ENCODE measurements at places on chromosomes 11 and 22. TPM values are rescaled to one million over a fixed set of nuclear protein-coding genes. Genes with fewer than 3 reads are reported as not detected.

DNA sequence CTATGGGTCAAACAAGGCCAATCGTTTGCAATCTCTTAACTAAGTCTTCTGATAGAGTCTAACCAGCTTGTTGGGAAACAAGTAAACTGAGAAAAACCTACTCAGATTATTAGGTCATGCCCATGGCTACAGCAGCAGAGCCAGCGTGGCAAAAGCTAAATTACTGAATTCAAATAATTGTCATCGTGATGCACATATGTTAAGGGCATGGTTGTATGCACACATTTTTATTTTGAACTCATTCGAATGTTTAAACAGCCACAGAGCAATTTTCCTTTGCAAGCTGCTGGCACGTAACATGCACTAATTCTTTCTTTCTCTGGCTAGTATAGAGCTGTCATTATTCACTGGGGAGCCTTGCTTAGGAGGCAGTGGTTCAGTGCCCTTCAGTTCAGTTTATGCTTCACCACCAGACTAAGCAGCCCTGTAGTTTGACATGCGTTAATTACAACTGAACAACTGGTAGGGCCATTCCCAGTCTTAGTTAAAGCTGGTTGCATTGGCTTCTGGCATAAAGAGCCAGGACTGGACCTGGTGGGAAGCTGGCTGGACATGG lies 396.4 kb downstream of the METTL15 start:
- no peaks in the 10 kb centered on the region for H3K4me1 ChIP-seq
- no peak overlapping the region for H3K27ac ChIP-seq
- no peak overlapping the region for H3K4me3 ChIP-seq
- no peaks in the 10 kb centered on the region for H3K36me3 ChIP-seq

DNA sequence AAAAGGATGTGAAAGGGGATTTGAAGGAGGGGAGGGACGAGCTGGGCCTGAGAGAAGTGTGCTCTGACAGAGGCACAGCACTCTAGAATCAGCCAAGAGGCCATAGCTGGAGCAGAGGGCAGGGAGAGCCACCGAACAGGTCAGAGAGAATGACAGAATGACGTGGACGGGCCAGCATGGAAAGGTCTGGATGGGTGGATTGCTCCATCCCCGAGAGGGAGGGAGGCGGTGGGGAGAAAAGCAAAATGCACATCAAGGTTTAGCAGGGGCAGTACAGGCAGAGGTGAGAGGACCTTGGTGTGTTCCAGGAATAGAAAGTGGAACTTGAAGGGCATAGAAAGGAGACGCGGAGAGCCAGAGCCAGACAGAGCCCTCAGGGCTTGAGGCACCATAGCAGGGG lies 6.9 kb downstream of the PMM1 start:
- H3K36me3 ChIP-seq, result peaks cover 69% of the 10 kb centered on the region
- no peaks in the 10 kb centered on the region for H3K27me3 ChIP-seq
- H3K4me3 ChIP-seq, result no peak overlapping the region
- H3K4me1 ChIP-seq, result no peaks in the 10 kb centered on the region
- no peak overlapping the region for H3K27ac ChIP-seq

The MOB2 gene
- 55.0 TPM for polyA plus RNA-seq

The MISFA gene
- polyA plus RNA-seq, result 3.7 TPM

- H3K27ac ChIP-seq, result no peak overlapping the region
- peaks cover 56% of the 10 kb centered on the region for H3K36me3 ChIP-seq
- no peak overlapping the region for H3K4me3 ChIP-seq
- H3K27me3 ChIP-seq, result no peaks in the 10 kb centered on the region
Measured at GRCh38 chr11:46414879-46415278, 23.3 kb upstream of the CHRM4 start.

- no peaks in the 10 kb centered on the region for H3K36me3 ChIP-seq
- DNase-seq, result no peak
- no peaks in the 10 kb centered on the region for H3K27me3 ChIP-seq
- no peak overlapping the region for H3K4me3 ChIP-seq
Measured at GRCh38 chr11:87304412-87304811, 266.7 kb downstream of the TMEM135 start.

DNA sequence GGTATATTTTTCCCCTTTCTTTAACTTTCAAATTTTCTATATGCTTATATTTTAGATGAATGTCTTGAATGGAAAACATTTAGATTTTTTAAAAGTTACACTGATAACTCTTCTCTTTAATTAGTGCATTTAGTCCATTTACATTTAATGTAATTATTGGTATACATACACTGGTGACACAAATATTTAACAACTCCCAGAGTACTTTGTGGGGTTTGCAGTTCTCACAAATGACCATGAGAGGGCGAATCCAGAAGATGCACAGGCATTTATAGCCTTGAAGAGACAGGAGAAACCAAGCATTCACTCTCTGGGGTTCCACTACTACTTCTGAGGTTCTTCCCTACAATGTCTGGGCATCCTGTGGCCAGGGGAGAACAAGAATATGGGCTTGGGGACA lies 125.1 kb downstream of the TIMP3 start:
- no peaks in the 10 kb centered on the region for H3K27me3 ChIP-seq
- H3K27ac ChIP-seq, result no peak overlapping the region
- no peaks in the 10 kb centered on the region for H3K4me1 ChIP-seq
- H3K4me3 ChIP-seq, result no peak overlapping the region
- H3K36me3 ChIP-seq, result no peaks in the 10 kb centered on the region
- no peak for DNase-seq

DNA sequence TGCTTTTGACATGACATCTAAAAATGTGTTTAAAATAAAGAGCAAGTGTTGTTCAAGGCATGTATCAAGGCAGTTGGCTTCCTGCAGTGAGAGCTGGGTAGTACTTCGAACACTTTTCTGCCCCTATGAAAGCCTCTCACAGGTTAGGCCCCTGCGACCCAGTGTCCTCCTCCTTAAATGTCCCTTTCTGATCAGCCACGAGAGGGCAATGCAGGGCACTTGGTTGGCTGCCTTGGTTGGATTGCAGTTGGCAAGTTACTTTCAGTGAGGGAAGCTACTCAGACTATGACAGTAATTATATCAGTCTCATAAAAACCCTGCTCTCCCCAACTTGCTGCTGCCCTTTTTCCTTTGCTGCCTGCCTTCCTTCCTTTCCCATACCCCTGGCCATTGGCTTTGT lies 743.8 kb downstream of the NTM start:
- H3K27me3 ChIP-seq, result no peaks in the 10 kb centered on the region
- no peaks in the 10 kb centered on the region for H3K36me3 ChIP-seq
- no peaks in the 10 kb centered on the region for H3K4me1 ChIP-seq
- H3K4me3 ChIP-seq, result no peak overlapping the region
- DNase-seq, result no peak

DNA sequence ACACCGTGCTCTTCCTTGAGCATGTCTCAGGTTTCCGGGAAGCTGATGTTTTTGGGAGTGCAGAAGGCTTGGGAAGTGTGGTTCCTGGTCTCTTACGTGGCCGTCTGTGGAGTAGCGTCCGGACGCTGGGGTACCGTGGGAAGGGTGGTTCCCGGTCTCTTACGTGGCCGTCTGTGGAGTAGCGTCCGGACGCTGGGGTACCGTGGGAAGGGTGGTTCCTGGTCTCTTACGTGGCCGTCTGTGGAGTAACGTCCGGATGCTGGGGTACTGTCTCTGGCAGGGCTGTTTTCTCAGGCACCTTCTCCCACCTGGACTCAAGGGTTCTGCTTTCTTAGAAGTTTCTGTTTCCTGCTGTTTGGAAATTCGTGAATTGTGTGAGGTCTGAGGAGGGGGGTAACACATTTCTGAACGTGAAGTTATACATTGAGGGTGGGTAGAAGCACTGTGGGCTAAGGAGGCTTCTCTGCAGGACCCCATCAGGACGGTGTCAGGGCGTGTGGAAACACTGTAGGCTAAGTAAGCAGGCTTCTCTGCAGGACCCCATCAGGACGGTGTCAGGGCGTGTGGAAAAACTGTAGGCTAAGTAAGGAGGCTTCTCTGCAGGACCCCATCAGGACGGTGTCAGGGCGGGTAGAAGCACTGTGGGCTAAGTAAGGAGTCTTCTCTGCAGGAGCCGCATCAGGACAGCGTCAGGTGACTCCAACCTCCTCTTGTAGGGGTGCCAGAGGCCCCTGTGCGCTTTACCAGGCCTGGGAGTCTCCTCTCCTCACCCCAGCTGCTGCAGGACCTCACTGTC lies 5.3 kb upstream of the IFITM3 start:
- peak overlapping the region; percentile 87 for H3K27ac ChIP-seq
- no peaks in the 10 kb centered on the region for H3K4me1 ChIP-seq
- H3K27me3 ChIP-seq, result no peaks in the 10 kb centered on the region
- no peak overlapping the region for H3K4me3 ChIP-seq
- DNase-seq, result peak; percentile 67

GRCh38 chr11:30478923-30479322 lies 107.2 kb downstream of the MPPED2 start:
- H3K27ac ChIP-seq, result peak overlapping the region; percentile 73
- DNase-seq, result peak; percentile 71
- no peaks in the 10 kb centered on the region for H3K36me3 ChIP-seq
- H3K4me3 ChIP-seq, result no peak overlapping the region
- H3K27me3 ChIP-seq, result no peaks in the 10 kb centered on the region

DNA sequence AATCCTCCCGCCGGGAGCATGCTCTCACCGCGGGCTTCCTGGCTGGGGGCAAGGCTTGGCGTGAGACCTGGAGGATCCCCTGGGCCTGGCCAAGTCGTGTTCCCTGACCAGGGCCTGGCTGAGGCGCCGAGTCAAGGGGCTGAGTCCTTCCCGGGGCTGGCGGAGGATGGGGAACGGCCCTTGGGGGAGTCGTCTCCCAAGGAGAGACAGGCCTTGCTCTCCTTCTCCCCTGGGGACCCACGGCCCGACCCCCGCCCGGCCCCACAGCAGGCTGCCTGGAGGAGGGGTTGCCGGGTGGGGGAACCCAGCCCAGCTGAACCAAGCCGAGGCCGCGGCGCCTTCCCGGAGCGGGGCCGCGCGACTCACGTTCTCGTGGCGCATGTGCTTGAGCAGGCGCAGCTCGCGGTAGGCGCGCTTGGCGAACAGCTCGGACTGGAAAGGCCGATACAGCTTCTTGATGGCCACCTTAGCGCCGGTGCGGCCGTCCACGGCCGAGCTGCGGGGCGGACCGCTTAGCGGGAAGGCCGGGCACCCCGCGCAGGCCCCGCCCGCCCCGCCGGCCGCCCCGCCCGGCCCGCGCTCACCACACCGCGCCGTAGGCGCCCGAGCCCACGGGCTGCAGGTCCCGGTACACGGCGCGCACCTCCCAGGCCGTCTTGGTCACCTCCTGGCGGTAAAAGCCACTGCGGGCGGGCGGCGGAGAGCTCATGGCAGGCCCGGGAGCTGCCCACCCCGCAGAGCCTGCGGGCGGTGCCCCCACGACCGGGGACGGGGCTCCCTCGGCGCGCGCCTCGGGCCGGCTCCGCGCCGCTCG lies 475 bp downstream of the MAPK12 start:
- peak overlapping the region; percentile 39 for H3K27ac ChIP-seq
- H3K4me1 ChIP-seq, result peaks cover 19% of the 10 kb centered on the region
- H3K27me3 ChIP-seq, result peaks cover 17% of the 10 kb centered on the region
- H3K36me3 ChIP-seq, result no peaks in the 10 kb centered on the region
- DNase-seq, result no peak
- peak overlapping the region; percentile 53 for H3K4me3 ChIP-seq

- H3K4me3 ChIP-seq, result no peak overlapping the region
- no peaks in the 10 kb centered on the region for H3K4me1 ChIP-seq
- no peaks in the 10 kb centered on the region for H3K27me3 ChIP-seq
- DNase-seq, result no peak
Measured at GRCh38 chr11:93133488-93134109, 64.2 kb downstream of the SLC36A4 start.

The SMIM35 gene
- 0.28 TPM for polyA plus RNA-seq

The CHRM1 gene
- 0.60 TPM for polyA plus RNA-seq
